Activated CD8-positive, alpha-beta memory T cell treated with anti-CD3 and anti-CD28 coated beads, Interleukin-2, amount 10 ng/mL, durations not matched to agents 7 days and 5 days (primary cell): ENCODE measurements at places on chromosomes 2 and 18.
A peak's percentile ranks its signal among the peaks of the same experiment; 100 is the strongest.

DNA sequence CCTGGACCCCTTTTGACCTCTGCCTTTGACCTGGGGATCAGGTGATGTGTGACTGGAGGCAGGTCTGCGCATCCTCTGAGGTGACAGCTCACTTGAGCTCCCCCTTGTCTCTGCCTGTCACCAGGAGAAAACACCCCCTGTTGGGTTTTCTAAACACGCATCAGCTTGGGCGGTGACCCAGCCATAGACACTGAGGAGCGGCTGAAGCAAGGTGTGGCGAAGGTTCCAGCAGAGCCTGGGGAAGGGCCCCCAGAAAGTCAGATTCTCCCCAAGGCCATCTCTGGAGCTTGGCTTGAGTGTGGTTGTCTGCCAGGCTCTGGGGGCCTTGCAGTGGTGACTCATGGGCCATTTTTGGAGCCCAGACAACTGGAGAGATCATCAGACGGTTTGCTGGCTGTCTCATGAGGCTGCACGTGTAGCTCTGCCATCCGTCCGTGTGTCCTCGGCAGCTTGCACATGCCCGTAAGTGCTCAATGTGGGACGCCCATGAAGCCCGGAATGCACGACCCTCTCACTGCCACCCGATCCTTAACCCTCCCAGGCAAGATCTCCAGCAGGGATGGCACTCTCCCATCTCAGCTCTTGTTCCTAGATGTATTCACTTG lies 29.4 kb downstream of the SIX3 start:
- DNase-seq = no peak

GRCh38 chr2:183148955-183149354 lies 24.7 kb downstream of the NUP35 start:
- DNase-seq = no peak

- DNase-seq = no peak
Measured at GRCh38 chr2:187875261-187876141, 321.3 kb upstream of the TFPI start.

- DNase-seq = no peak
Measured at GRCh38 chr2:212987492-212987891, 163.9 kb downstream of the IKZF2 start.

DNA sequence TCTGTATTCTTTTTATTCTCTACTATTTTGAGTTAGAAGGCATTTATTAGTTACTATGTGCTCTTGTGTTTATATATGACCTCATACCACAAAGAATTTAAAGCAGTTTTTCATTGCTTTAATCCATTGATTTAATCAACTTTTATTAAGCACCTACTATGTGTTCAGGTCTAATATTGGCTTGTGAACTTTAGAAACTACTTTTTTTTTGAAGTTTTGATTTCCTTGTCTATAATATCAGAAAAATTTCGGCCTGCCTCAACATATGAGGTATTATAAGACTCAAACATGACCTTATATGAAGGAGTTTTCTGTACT lies 117.7 kb downstream of the ZNF521 start:
- DNase-seq = no peak

- DNase-seq = no peak
Measured at GRCh38 chr2:31889044-31889443, 121.8 kb downstream of the MEMO1 start.

- DNase-seq = no peak
Measured at GRCh38 chr2:85996591-85996990, 107.8 kb upstream of the ST3GAL5 start.

DNA sequence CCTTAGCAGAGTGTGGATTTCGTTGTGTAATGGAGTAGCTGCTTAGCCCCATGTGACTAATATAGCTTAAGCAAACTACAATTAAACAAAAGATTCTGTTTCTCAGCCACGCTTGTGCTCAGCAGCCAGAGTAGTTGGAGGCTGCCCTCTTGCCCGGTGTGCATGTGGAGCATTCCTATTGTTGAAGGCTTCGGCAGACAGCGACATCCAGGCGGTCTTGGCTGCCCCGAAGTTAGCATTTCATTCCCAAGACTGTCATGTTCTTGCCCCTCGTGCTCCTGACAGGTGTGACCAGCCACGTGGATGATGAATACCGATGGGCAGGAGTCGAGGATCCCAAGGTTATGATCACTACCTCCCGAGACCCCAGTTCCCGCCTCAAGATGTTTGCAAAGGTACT lies 2.4 kb downstream of the IMP4 start:
- DNase-seq = no peak

DNA sequence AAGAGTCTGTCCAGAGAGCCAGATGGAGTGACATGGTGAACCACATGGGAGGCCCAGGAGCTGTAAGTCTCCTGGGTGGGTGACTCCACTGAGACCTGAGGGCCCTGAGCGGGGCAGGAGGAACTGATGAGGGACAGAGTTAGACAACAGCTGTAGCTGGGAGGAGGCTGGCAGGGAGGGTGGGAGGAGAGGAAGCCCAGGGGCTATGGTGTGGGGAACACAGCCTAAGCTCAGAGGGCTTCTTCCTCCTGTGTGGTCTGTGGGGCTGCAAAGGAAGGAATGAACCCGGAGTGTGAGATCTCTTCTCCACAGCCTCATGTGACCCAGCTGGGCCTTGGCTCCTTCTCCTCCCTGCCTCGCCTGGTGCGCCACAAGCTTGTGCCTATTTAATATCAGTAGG lies 395.6 kb upstream of the HS6ST1 start:
- no peak for DNase-seq

DNA sequence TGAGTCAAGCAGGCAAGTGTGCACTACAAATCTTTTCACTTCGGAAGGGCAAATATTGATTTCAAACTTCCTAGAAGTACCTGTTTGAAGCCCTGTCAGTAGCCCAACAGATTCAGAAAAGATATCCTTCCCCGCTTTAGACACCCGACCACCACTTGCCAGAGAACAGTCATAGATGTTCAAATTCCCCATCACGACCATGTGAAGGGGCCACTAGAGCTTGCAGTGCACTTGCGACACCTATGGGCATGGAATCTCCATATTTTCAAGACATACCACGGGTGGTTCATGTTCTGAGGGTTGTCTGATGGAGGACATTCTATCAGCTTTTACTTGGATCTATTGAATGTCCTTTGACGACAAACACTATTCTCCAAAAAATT lies 23.8 kb downstream of the GNLY start:
- no peak for DNase-seq

DNA sequence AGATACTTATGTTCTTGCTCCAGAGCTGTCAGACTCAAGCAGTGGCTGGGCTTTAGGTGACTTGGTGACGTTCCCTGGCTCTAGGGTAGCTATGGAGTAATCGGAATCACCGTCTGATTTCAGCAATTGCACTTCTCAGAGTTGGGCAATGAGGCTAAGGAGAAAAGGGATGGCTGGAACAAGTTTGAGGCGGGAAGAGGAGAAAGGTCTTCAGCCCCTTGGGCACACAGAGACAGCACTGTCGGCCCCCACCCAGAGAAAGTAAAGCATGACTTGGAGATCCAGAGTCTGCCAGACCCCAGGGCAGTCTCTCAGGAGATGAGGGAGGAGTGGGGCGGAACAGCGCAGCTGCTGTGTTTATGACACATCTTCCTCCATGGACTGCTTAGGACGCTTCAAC lies 114.5 kb downstream of the KLHL29 start:
- no peak for DNase-seq

DNA sequence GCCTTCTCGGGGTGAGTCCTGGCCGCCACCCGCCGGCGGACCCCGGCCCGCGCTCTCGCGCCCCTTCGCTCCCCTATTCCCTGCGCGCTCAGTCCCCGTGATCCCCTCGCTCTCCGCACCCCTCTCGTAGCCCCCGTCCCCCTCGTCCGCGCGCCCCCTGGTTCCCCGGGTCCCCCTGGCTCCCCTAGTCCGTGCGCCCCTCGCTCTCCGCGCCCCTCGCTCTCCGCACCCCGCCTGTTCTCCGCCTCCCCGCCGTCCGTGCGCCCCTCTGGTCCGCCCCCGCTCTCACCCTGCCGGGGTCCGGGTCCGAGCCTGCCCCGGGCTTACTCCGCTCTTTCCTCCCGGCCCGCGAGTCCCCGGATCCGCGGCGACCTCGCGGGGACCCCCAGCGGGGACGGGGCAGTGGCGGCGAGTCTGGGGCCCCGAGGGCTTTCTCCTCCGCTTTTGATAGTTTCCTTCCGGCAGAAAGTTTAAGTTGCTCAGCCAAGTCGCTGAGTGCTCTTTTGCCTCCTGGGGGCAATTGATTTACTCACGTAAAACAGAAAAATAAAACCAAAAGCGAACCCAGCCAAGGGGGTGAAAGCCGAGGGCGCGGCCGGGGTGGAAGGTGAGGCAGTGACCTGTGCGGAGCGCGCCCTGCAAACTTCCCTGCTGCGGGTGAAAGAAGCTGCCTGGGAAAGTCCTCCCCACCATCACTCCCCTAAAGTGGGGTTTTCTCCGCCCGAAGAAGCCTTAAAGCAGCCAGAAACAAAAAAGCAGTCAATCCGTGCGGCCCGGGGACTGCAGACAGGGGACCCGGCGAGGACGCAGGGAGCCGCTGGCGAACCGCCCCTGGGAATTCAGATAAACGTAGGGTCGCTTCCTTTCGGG lies 568 bp downstream of the RAB31 start:
- DNase-seq = no peak

DNA sequence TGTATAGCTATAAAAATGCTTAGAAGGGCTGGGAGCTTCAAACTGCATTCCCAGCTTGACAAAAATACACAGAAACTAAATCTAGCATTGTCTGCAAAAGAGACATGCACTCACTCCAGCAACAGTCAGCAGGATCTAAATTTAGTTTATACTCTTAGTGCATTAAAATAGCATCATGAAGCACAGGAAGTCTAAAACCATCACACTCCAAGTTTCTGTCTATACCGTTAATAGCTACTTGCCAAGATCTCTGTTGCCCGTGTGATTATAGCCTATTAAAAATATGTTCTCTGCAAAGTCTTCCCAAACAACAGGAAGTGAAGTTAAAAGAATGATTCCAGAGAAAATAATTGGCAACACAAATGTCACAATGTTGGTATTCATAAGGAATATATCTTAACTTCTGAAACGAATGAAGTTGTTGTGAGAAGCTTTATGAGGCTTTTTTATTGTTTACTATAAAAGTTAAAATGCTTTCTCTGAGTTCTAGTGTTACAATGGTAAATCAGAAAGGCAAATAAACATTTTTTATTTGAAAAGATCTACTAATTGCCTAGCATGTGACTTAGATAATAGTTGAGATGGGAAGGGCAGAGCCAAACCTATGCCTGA lies 184.2 kb downstream of the ZNF385B start:
- DNase-seq = no peak

DNA sequence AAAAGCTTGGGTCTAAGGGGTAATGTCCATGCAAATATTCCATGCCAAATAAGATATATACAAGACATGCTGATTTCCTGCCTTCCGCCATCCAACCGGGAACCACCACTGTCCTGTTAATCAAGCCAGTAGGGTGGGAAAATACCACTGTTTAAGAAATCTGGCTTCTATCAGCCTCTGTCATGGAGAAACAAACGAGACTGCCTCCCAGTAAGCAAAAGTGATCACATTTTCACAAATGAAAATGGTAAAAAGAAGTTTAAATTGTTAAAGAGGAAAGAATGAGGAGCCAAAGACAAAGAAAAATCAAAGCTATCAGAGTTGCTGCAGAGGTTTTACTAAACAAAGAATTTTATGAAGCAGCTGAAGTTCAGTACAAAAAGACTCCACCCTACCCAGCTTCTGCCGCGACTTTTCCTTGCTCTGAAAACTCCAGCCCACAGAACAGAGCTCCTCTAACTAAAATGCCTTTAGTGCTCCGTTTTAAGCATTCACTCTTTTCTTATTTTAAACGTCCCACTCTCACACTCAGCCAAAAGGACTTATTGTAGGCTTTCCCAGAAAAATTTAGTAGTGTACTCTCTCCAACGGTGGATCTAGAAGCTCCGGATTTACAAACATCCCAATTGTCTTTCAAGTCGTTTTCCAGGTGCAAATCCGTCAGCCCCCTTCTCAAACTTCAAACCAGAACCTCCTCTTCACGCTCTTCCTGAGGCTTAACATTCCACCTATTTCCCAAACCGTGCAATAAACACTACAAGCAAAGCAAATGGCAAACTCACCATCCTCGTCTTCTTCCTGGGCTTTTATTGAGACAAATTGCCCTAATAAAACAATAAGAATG lies 613 bp downstream of the COL5A2 start:
- DNase-seq = no peak

DNA sequence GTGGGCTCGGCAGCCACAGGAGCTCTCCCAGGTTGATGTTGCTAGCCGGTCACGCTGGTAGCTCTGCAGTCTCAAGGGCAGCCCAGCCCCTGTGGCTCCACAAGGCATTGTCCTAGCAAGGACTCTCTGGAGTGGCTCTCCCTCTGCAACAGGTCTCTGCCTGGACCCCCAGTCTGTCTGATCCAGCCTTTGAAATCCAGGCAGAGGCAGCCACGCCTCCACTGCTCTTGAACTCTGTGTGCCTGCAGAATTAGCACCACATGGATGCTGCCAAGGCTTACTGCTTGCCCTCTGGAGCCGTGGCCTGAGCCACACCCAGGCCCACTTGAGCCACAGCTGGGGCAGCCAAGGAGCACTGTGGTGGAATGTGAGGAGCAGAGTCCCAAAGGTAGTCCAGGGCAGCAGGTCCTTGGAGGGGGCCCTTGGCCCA lies 43.0 kb upstream of the FAHD2A start:
- no peak for DNase-seq

DNA sequence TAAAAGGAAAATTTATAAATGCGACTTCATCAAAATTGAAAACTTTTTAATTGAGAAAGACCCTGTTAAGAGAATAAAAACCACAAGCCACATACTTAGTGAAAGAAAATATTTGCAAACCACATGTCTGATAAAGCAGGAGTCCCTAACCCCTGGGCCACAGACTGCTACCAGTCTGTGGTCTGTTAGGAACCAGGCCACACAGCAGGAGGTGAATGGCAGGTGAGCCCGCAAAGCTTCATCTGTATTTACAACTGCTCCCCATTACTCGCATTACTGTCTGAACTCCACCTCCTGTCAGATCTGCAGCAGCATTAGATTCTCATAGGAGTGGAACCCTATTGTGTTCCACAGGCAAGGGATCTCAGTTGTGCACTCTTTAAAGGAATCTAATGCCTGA lies 95.5 kb upstream of the CRACDL start:
- DNase-seq = peak; percentile 56

DNA sequence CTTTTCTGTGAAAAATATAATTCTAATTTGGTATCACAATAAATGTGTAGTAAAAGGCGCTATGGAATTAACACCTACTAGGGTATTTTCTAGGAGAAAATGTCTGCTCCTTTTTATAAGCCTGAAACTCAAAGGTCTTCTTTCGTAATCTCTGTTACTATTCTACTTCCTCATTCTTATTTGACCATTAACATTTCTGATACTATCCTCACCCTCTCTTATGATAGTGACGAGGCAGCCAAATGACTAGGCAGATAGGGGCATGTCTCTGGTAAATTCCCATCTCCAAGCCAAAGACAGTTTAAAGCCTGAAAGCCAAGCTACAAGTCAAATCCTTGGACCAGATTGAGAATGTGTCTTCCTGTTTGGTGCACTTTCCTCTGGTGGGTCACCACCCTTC lies 251.7 kb downstream of the LRRTM4 start:
- no peak for DNase-seq

DNA sequence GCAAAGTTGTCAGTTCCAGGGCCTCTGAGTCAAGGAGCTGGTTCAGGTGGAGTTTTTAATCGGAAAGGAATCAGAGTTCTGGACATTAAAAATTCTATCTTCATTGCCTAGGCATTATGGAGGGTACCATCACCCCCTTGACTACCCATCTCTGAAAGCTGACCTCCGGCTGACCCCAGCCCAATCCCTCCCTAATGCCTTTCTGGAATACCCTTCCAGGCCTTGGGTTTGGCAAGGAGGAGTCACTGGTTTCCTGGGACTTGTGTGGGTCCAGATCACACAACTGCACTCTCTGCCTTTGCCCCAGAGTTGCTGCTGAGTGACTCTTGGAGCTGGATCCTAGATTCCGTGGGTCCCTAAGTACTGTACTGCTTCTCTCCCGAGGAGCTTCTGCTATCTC lies 1.0 kb upstream of the OSR1 start:
- DNase-seq = no peak
